ENCODE measurements at places on chromosomes 6 and 20. TPM values are rescaled to one million over a fixed set of nuclear protein-coding genes. Genes with fewer than 3 reads are reported as not detected.

- DNase-seq: no peak
- H3K27ac ChIP-seq: no peak overlapping the region
- H3K4me1 ChIP-seq: peaks cover 47% of the 10 kb centered on the region
Measured at GRCh38 chr6:15252195-15252594, 6.3 kb downstream of the JARID2 start.

DNA sequence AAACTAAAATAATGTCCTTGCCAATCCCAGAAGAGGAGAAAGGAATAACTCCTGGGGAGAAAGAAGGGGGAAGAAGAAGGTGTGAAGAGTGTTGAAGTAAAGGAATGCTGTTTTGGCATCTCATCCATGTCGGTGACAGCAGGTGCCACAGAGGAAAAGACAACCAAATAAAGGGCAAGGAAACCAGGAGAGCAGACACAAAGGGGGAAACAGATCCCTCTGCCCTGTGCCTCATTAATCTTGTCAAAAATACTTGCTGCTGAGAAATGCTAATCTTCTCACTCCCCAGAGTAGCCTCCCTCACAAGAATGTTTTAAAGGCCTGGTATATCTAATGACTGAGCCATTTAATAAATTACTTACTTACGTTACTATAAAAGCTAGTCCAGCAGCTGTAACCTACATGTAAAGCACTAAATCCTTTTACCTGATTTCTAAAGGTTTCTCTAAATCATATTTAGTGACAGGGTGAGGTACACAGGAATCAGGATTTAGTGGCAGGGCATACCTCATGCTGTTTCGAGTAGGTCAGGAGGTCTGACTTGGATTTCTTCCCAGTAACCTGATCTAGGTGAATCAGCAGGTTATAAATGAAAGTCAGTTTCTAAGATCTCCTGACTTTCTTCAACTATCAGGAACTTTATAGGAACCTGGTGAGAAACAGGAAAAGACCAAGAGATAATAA lies 377.1 kb downstream of the CENPW start:
- no peaks in the 10 kb centered on the region for H3K36me3 ChIP-seq
- peaks cover 20% of the 10 kb centered on the region for H3K27me3 ChIP-seq
- DNase-seq: no peak

- H3K27ac ChIP-seq: no peak overlapping the region
- no peak for DNase-seq
- H3K4me3 ChIP-seq: no peak overlapping the region
- H3K4me1 ChIP-seq: peaks cover 14% of the 10 kb centered on the region
- no peaks in the 10 kb centered on the region for H3K36me3 ChIP-seq
Measured at GRCh38 chr6:166400181-166400580, 17.4 kb upstream of the MPC1 start.

DNA sequence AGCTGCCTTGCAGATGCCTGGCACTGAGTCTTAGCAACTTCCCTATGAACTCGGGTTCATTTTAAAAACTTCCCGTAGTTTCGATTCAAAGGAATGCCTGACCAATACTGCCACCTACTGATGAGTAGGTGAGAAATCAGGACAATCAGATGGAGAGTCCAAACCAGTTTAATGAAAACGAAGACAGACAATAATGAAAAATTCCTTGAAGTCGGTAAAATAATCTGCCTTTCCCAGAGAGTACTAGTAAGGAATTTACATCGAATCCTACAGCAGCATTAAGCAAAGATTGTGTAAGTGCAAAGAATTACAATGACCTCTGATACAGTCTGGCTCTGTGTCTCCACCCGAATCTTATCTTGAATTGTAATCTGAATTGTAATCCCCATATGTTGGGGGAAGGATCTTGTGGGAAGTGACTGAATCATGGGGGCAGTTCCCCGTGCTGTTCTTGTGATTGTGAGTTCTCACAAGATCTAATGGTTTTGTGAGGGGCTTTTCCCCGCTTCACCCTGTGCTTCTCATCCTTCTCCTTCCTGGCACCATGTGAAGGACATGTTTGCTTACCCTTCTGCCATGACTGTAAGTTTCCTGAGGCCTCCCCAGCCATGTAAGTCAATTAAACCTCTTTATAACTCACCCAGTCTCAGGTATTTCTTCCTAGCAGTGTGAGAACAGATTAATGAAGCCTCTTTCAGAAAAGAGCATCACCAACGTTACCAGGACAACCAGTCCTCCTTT lies 134.4 kb downstream of the ARHGAP18 start:
- H3K27me3 ChIP-seq: no peaks in the 10 kb centered on the region
- H3K4me1 ChIP-seq: peaks cover 3% of the 10 kb centered on the region
- DNase-seq: no peak
- H3K36me3 ChIP-seq: peaks cover 22% of the 10 kb centered on the region
- peak overlapping the region; percentile 49 for H3K4me3 ChIP-seq
- peak overlapping the region; percentile 43 for H3K27ac ChIP-seq

DNA sequence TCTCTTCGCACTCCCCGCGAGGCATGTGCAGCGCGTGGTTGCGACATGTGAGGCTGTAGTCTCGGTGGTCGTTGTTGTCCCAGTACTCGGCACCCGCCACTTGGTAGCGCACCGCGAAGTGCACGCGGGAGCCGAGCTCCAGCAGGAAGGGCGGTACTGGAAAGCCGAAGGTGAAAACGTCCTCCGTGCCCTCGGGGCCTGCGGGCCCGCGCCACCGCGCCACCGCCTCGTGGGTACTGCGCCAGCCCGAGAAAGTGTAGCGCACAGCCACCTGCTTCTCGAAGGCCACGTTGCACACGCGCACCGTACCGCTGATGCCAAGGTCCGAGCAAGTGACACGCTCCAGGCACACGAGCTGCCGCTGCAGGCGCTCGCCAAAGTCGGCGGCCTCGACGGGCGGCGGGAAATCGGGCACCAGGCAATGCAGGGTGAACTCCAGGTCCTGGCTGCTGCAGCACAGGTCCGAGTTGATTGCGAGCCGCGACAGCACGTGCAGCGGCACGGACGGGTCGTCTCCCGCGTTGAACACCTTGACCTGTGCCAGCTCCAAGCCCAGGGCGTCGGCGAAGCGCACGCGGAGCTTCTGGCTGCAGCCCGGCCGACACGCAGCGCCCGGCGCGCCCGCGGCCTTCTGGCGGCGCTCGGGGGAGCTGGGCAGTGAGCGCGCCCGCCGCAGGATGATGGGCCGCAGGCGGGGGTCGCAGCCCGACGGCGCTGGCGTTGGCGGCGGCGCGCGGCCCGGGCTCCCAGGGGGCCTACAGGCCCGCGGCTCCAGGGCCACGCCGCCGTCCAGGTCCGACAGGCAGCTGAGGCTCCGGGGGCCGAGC lies 840 bp downstream of the PPP1R3D start:
- DNase-seq: no peak
- peaks cover 5% of the 10 kb centered on the region for H3K36me3 ChIP-seq
- peak overlapping the region; percentile 94 for H3K27ac ChIP-seq
- H3K4me1 ChIP-seq: peaks cover 47% of the 10 kb centered on the region
- H3K27me3 ChIP-seq: no peaks in the 10 kb centered on the region

DNA sequence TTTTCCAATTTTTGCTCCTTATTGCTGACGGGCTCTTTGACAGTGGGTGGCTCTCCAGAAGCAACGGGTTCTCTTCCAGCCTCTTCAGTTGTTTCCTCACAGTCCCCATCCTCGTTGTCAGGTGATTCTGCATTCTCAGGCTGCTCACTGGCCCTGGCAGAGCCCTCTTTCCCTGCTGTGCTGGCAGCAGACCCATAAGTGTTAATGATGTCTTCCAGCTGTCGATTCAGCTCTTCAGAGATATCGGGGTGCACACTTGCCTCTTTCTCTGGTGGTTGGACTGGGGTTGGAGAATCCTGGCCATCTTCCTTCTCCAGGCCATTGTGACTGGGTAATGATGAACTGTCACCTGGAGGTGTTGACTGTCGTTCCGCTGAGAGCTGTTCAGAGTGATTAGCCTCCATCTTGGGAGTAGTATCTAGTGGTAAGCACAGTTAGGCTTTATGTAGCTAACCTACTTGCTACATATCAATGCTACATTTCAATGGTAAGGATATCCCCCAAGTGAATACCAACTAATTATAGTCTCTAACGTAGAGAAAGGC lies 3.2 kb downstream of the TXLNB start:
- no peaks in the 10 kb centered on the region for H3K27me3 ChIP-seq
- H3K4me1 ChIP-seq: peaks cover 23% of the 10 kb centered on the region
- H3K27ac ChIP-seq: no peak overlapping the region

DNA sequence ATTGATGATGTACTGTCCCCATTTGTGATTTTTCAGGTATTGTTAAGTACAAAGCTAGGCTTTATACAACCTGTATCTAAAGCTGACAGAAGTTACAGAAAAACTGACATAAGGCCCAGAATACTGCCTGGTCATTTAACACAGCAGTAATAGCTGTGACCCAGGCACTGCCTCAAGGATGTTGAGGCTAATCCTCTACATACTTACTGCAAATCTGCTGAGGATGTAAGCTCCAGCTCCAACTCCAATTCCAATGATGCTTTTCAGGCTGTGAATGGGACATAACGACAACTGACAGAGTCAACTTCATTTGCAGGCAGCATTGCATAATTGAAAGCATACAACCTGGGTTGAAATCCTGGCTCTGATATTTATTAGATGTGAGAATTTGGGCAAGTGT lies 36.3 kb upstream of the SLA2 start:
- DNase-seq: no peak
- H3K27ac ChIP-seq: no peak overlapping the region
- H3K27me3 ChIP-seq: no peaks in the 10 kb centered on the region
- peaks cover 6% of the 10 kb centered on the region for H3K4me1 ChIP-seq

DNA sequence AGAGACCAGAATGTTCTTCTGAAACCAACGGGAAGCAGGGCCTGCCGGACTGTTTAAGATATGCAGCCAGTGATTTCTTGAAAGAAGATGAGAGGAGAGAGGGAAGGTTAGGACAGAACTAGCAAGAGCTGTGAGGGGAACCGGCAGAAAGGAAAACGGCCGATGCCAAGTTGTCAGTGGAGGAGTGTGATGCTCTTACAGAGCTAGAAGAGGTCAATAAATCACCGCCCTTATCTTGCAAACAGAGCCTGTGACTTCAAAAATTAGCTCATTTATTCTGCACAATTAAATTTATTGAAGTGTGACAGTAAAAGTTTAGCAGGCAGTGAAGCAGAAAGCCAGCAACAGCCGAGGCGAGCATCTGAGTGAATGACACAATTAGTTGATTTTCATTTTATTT lies 509.5 kb upstream of the ID4 start:
- no peaks in the 10 kb centered on the region for H3K27me3 ChIP-seq
- H3K27ac ChIP-seq: no peak overlapping the region
- peaks cover 33% of the 10 kb centered on the region for H3K4me1 ChIP-seq
- no peak for DNase-seq
- no peak overlapping the region for H3K4me3 ChIP-seq

- H3K27me3 ChIP-seq: peaks cover 16% of the 10 kb centered on the region
- no peak overlapping the region for H3K4me3 ChIP-seq
- no peak overlapping the region for H3K27ac ChIP-seq
- DNase-seq: no peak
- no peaks in the 10 kb centered on the region for H3K36me3 ChIP-seq
- H3K4me1 ChIP-seq: no peaks in the 10 kb centered on the region
Measured at GRCh38 chr6:52216932-52217575, 27.2 kb downstream of the IL17F start.

DNA sequence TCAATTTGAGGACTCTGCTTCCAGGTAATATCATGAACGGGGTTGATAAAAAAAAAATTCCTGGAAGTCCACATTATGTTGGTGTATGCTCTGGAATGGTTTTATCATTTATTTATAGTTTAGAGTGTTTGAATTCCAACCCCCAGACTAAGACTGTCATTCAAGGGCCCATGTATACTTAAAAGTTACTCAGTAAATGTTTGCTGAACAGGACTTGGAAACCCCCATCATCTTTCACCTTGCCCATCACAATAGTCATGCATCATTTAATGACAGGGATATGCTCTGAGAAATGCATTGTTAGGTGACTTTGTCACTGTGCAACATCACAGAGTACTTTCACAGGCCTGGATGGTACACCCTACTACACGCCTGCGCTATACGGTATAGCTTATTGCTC lies 104.8 kb downstream of the ATXN1 start:
- peaks cover 24% of the 10 kb centered on the region for H3K36me3 ChIP-seq
- DNase-seq: no peak
- H3K27ac ChIP-seq: no peak overlapping the region
- no peak overlapping the region for H3K4me3 ChIP-seq

DNA sequence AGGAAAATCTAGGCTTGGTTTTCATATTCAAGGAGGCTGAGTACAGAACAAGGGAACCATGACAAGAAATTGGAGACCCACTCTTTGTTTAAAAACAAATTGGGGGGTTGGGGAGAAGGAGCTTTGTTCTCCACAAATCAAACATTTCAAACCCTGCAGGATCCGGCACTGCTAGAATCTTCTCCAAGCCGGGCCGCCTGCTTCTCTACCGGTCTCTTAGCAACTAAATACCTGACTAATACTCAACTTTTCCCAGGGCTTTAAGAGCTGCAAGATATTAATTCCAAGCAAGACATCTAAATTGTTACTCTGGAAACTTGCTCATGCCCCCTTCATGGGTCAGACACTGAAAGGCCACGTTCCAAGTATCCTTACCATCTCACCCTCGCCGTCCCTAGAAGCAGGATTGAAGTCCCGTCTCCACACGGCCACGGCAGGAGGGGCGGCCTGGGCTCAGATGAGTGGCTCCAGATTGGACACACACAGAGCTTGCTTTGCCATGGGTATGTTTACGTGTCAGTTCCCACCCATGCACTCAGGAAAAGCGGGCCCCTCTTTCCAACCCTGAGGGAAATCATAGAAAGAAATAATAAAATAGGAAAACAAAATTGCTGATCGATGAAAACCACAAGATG lies 126.4 kb upstream of the CDH4 start:
- no peaks in the 10 kb centered on the region for H3K27me3 ChIP-seq
- no peaks in the 10 kb centered on the region for H3K4me1 ChIP-seq
- no peak overlapping the region for H3K4me3 ChIP-seq
- peak; percentile 76 for DNase-seq
- H3K36me3 ChIP-seq: no peaks in the 10 kb centered on the region
- no peak overlapping the region for H3K27ac ChIP-seq

- H3K27me3 ChIP-seq: peaks cover 5% of the 10 kb centered on the region
- H3K27ac ChIP-seq: peak overlapping the region; percentile 0
- peaks cover 6% of the 10 kb centered on the region for H3K4me1 ChIP-seq
- no peak for DNase-seq
- H3K4me3 ChIP-seq: no peak overlapping the region
Measured at GRCh38 chr6:43996618-43997344, 130.5 kb downstream of the MRPL14 start.

- no peaks in the 10 kb centered on the region for H3K36me3 ChIP-seq
- H3K27me3 ChIP-seq: peaks cover 8% of the 10 kb centered on the region
- no peak overlapping the region for H3K4me3 ChIP-seq
- H3K4me1 ChIP-seq: peaks cover 6% of the 10 kb centered on the region
- no peak overlapping the region for H3K27ac ChIP-seq
Measured at GRCh38 chr6:26064619-26065257, 22.5 kb upstream of the HFE start.

DNA sequence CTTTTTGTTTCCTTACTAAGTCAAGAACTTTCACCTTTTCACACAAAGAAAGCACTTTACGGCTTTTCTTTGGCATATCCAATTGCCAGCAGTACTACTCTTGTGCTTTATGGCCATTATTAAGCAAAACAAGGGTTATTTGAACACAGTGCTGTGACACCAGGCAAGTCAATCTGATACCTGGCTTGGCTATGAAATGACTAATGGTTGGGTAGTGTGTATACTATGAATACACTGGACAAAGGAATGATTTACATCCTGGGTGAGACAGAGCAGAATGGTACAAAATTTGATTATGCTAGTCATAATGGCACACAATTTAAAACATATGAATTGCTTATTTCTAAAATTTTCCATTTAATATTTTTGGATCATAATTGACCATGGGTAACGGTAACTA lies 22.1 kb upstream of the ADGRF1 start:
- H3K27me3 ChIP-seq: no peaks in the 10 kb centered on the region
- no peak for DNase-seq
- no peaks in the 10 kb centered on the region for H3K36me3 ChIP-seq
- no peak overlapping the region for H3K4me3 ChIP-seq
- H3K4me1 ChIP-seq: no peaks in the 10 kb centered on the region

Gene RPS10
- total RNA-seq: 1,026 TPM

Gene ANGPT4
- not detected for total RNA-seq

Gene ZCCHC3
- 22.7 TPM for total RNA-seq

All from osteocyte (in vitro differentiated cells).